ENCODE measurements at places on chromosomes 4 and X.

DNA sequence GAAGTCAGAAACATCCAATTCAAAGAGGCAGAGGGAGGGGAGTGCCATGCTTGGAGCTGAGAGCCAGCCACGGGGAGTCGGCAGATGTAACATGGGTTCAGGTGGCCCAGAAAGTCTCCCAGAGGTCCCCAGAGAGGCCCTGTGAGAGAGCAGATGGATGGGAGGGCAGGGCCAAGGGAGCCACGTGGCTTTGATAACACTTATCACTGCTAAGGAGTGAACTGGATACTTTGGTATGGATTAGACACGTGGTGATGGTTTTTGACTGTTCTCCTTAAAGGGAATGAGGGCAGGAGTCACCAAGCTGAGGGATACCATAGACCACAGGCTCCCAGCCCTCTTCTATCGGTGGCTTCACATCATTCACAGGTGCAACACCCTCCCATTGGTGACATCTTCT, 13.7 kb downstream of the CCKAR start:
- no peak for DNase-seq

- no peak for DNase-seq
Measured at GRCh38 chr4:8646296-8647093, 53.9 kb downstream of the CPZ start.

GRCh38 chr4:138555584-138555983, 313.4 kb upstream of the SLC7A11 start:
- no peak for DNase-seq

- DNase-seq, result no peak
Measured at GRCh38 chr4:165383591-165384073, 4.8 kb downstream of the CPE start.

GRCh38 chr4:182576601-182577289, 333.5 kb downstream of the TENM3 start:
- no peak for DNase-seq
